Activated CD4-positive, alpha-beta T cell treated with anti-CD3 and anti-CD28 coated beads for 1 hour (primary cell): ENCODE measurements at places on chromosomes 2 and 18.
A peak's percentile ranks its signal among the peaks of the same experiment; 100 is the strongest.

GRCh38 chr18:78625847-78626246 lies 353.8 kb upstream of the SALL3 start:
- no peak for DNase-seq

- DNase-seq = no peak
Measured at GRCh38 chr2:226256709-226257376, 542.8 kb downstream of the IRS1 start.

DNA sequence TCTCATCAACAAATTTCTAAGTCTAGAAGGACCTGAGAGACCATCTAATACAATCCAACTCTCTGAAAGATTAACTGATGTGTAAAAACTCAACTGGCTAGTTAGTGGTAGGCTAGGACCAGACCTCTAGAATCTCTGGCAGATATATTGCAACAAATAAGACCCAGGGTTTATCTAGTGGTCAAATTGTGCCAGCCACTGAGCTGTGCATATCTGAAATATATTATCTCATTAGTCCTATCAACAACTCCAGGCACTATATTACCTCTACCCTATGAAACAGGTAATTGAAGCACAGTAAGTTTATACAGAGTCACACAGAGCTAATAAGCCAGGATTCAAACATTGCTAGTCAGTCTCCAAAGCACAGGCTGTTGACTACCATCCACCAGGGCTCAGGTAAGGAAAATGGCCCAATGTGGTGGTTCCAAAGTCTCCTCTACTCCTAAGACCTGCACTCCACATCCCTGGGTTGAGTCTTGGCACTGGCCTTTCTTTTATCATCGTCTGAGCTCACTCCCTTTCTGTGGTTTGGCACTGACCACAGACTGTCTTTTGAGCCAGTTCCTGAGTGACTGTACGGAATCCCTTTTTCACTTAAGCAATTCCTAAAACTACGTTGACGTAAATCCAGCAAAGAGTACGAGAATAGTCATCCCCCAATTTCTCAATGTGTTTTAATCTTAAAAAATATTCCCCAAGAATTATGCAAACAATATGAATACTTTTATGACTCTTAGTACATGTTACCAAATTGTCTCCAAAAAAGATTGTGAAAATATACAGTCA lies 11.9 kb upstream of the PID1 start:
- no peak for DNase-seq

GRCh38 chr2:23505218-23505983 lies 120.4 kb downstream of the KLHL29 start:
- DNase-seq = no peak

DNA sequence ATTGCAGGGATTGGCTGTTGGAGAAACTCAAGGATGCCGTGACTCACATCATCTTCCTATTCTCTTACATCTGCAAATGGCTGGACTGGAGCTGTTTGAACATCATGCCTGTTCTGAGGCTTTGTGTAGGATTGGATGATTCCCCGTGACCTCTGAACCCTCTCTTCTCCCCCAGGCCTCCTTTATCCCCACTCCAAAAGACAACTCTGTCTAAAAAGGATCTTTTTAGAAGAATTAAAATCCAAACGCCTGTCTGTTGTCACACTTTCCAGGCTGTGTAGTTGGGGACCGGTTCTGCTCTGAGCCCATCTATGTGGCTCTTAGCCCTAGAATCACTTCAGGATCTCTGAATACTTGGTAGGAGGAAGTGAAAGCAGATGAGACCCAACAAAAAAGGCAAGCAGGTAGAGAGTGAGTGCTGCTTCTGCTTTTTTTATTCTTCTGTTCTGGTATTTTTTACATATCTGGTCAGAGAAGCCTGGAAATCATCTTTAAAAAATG lies 565 bp downstream of the SP140 start:
- no peak for DNase-seq

GRCh38 chr2:138718405-138718804 lies 61.8 kb downstream of the NXPH2 start:
- no peak for DNase-seq

DNA sequence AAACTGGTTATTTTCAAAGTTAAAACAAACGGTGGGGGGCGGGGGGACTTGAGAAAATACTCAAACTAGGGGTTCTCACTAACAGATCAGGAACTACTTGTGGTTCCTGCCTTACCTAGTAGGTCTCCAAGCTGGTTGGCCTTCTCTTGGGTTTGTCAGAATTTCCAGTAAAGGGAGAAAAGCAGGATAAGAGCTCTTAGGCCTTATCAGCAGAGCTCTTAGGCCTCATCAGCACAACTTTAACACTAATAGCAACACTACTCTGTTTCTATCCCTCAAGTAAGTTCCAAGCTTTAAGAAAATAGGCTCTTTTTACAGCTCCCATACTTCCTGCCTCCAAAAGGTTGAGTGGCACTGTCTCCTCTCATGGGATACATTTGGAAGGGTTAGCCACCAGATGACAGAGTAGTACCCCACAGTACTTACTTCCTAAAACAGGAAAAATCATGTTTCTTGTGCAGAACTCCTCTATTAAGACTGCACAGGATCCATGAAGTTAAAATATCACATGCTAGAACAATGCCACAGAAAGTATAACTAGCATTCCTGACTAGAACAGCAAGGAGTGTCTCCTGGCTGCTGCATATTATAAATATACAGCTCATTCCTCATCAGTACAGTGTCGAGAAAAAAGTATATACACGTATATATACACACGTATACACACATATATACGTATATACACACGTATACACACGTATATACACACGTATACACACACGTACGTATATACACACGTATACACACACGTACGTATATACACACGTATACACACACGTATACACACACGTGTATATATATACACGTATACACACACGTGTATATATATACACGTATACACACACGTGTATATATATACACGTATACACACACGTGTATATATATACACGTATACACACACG lies 6.1 kb downstream of the FBXO11 start:
- DNase-seq = no peak

- DNase-seq = no peak
Measured at GRCh38 chr2:129103936-129104878, 785.5 kb upstream of the HS6ST1 start.

GRCh38 chr2:97967931-97968627 lies 27.7 kb downstream of the TMEM131 start:
- DNase-seq = no peak

GRCh38 chr2:186848873-186849578 lies at the start of gene ZSWIM2:
Gene ZSWIM2 (minus strand): TSS chr2:186849170. CDS start chr2:186849130, 40 bp downstream.
- no peak for DNase-seq

DNA sequence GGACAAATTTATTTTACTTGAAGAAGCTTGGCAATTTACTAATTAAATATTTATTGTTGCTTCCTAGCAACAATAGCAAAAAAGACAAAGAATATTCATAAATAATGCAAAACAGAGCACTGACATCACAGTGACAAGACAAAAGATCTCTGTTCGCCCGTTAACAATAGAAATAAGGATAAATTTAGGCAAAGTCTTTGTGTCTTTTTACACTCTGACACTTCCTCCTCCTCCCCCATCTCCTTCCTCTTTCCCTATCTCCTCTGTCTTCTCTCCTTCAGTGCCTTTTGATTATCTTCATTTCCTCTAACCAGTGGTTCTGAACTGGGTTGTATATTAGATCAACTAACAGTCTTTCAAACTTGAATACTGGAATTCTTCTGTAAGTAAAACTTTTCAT lies 808.4 kb downstream of the ERBB4 start:
- DNase-seq = no peak

- no peak for DNase-seq
Measured at GRCh38 chr2:29478641-29479040, 363.4 kb downstream of the CLIP4 start.

DNA sequence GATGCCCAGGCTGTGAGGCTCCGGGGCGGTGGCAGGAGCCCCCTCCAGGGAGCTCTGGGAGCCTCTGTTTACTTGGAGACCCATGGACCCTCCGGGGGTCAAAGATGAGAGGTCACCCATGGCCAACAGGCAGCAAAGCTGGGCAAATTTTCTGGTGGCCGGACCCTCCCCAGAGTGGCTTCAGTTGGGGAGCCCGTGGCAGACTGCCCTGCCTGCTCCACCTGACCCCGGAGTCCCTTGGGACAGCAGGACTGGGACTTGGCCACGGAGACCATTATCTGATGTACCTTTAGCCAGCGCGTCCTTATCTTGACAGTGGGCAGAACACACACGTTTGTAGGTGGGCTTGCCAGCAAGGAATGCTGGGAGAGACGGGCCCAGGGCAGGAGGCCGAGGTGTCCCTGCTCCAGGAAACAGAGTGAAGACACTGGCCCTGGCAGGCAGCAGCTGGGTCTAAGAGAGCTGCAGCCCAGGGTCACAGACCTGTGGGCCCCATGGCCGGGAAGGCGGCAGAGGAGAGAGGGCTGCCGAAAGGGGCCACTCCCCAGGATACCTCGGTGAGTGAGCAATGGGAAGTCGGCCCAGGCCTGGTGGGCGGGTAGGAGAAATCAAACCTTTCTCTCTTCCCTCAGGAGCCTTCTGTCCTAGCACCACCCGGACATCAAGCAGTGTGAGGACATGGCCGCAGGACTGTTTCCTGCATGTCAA lies at the start of the genes ABCG5 and ABCG8:
Gene ABCG5, minus strand, starts transcription at position 280 of the 708 bp plus-strand sequence. Its CDS starts 160 bp downstream, at position 120.
Gene ABCG8, plus strand, starts transcription at position 412 of the 708 bp plus-strand sequence. Its CDS starts 83 bp downstream, at position 495.
- DNase-seq = no peak

DNA sequence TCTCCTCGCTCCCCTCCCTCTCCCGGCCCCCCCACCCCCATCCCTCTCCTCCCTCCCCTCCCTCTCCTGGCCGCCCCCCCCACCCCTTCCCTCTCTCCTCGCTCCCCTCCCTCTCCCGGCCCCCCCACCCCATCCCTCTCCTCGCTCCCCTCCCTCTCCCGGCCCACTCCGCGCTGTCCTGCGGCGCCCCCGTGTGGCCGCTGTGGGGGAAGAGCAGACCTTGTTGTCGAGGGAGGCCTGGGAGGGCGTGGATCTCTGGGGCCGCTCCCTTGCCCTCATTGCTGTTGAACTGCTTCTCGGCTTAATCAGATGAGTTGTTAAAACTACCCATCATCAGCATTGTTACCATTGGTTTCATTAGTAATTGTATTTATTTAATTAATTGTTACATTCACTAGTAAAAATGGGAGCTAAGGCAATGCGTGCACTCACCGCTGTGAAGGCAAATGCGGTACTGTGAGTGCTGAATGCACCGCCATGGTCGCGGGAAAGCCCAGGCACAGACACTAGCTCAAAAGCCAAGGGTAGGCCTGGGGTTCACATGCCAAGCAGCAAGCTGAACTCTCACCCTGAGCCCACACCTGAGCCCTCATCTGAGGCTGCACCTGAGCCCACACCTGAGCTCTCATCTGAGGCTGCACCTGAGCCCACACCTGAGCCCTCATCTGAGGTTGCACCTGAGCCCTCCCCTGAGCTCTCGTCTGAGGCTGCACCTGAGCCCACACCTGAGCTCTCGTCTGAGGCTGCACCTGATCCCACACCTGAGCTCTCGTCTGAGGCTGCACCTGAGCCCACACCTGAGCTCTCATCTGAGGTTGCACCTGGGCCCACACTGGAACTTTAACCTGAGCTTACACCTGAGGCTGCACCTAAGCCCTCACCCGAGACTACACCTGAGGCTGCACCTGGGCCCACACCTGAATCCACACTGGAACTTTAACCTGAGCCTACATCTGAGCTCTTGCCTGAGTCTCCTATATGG lies 8.8 kb downstream of the RTP5 start:
- DNase-seq = peak; percentile 60

DNA sequence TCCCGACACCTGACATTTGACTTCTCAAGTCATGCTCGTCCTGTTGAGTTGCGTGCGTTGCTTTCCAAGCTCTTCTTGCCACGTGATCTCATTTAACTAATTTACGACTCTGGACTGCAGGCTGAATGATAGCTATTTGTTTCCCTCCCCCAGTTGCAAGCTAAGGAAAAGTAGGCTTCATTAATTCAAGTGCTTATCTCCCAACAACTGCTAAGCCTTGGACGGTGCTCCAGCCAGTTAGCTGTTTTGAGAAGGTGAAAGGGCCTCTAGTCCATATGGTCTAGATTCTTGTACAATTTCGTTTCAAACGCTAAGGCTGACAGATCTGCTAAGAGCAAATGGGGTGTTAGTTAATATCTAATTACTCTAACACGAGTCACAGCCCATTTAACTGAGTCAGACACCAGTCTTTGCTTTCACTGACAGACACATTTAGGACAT lies 21.1 kb downstream of the GPR45 start:
- no peak for DNase-seq

DNA sequence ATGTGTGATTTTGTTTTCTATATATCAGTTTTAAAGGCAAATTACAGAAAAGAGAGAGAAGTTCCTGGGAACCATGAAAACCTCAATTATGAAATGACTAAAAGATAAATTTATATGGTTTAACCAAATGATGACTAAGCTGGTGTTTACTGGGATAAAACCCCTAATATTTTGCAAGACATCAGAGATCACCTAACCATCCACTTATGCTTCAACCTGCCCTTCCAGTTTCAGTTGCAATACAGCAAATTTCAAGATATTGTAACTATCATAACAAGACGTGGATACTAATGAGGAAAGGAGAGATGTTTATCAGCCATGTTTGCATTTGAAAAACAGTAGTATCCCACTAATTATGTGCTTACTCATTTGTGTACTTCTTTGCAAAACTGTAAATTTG lies 108.2 kb downstream of the GAREM1 start:
- DNase-seq = no peak

- no peak for DNase-seq
Measured at GRCh38 chr2:158095912-158096311, 5.8 kb upstream of the UPP2 start.

DNA sequence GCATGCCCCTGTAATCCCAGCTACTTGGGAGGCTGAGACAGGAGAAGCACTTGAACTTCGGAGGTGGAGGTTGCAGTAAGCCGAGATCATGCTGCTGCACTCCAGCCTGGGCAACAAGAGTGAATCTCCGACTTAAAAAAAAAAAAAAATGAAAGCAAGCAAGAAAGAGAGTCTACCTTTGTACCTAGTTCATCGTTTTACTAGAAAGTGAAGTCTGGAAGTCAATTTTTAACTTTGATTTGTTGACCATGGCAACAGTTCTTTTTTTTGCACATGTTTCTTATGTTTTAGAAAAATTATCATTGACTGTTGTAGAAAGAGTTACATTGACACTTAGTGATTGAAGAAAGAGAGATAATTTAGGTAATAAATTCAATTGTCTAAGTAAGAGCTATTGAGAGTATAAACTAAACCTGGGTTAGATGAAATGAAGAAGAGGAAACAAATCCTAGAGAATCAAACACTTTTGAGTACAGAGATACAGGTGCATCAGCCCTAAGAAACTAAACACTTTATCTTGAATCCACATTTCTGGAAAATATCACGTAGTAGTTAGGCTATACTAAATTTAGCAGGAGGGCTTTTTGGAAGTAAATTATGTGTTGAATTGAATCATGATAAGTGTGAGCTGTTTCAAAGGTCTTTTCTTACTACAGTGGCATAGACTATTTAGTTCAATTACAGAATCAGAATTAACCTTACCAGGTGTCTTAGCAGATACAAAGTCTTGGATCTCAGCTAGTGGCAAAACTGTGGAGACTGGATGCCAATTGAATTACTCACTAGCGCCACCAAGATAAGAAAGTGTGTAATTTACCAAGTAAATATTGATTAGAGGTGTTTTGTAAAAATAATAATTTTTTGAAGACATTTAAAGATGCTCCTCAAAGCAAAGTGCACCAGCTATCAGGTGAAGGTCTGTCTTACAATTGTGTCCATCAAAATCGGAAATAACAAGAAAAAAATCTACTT lies 303.4 kb upstream of the NRXN1 start:
- DNase-seq = no peak
